Ascending aorta (tissue), 2 donors: ENCODE measurements at places on chromosomes 7 and 10.

DNA sequence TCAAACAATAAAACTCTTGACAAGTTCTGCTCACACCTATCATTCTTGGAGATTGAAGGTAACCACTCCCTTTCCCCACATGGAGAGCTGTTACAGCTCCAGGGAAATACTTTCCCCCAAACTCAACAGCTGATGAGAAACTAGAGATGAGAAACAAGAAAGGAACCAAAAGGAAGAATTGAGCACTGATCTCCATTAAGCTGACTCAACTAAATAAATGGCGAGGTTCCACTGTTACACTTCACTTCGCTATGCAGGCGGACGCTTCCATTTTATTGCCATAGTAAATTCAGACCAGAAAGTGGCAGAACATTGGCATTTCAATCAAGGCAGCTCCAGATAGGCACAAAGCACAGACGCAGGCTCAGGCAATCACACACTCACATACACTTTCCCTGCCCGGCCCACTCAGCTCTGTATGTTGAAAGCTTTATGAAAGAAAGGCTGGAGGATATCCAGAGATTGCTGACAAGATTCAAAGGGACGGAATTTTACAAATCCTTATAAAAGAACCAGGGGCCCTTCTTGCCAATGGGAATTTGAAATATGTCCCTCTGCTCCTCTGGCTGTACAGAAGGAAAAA is 11.5 kb upstream of the YAE1 start:
- H3K27ac ChIP-seq: no peak overlapping the region
- no peaks in the 10 kb centered on the region for H3K4me1 ChIP-seq
- H3K4me3 ChIP-seq: no peak overlapping the region
- H3K36me3 ChIP-seq: no peaks in the 10 kb centered on the region

GRCh38 chr10:32377458-32378259 is 30.7 kb upstream of the EPC1 start:
- DNase-seq: no peak
- H3K36me3 ChIP-seq: no peaks in the 10 kb centered on the region
- H3K4me3 ChIP-seq: peak overlapping the region; percentile 87
- peak overlapping the region; percentile 82 for H3K27ac ChIP-seq

DNA sequence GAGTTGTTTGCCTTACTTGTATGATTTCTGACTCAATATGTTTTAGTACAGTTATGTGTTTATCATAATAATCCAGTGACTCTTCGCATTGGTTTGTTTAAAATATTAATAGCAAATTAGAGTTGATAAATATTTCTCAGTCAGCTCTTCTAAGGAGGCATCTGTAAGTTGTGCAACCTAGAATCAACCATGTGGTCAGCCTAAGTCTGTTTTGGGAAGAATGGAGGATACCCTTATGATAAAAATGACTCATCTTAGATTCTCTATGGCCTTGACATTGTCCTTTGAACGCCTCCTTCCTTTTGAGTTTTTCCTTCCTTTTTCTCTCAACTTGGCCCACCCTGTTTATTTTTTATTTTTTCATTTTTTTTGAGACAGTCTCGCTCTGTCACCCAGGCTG is 18.8 kb downstream of the DNAJC9 start:
- no peaks in the 10 kb centered on the region for H3K4me1 ChIP-seq
- DNase-seq: no peak
- H3K36me3 ChIP-seq: peaks cover 10% of the 10 kb centered on the region
- no peak overlapping the region for H3K4me3 ChIP-seq
- H3K27me3 ChIP-seq: no peaks in the 10 kb centered on the region

DNA sequence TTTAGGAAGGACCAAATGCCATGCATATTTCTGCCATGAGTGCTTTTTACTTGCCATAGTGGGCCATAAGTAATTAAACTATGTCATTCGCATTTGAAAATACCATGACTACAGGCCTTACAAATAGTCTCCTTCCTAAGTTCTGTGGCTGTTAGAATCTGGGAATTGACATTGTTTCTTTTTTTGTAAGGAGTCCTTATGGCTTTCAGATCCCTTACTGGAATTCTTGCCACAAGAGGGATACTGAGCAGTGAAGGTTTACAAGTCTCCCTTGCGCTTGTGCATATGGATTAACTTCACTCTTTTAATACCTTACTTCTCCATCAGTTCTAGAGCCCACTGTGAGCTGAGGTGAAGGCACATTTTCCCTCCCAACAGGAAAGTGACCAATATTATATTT is 166.0 kb downstream of the NRG3 start:
- H3K36me3 ChIP-seq: no peaks in the 10 kb centered on the region
- no peak overlapping the region for H3K27ac ChIP-seq
- no peak overlapping the region for H3K4me3 ChIP-seq
- no peak for DNase-seq
- no peaks in the 10 kb centered on the region for H3K27me3 ChIP-seq
- H3K4me1 ChIP-seq: no peaks in the 10 kb centered on the region

DNA sequence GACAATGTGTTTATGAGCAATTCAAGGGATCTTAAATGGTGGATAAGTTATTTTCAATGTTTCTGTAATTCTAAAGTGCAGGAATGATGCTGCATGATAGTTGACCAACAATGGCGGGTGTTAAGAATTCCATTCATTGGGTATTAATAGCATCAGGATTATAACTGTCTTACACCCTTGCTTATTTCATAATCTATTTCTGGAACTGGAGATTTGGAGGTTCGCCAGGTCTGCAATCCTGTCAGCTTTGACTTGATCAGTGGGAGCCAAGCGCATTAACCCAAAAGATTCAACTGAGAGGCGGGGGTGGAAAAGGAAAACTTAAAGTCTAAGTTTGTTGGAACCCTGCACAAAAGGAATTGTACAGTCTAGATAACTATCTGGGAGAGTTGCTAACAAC is 114.9 kb upstream of the ZEB1 start:
- H3K36me3 ChIP-seq: no peaks in the 10 kb centered on the region
- H3K27me3 ChIP-seq: no peaks in the 10 kb centered on the region
- H3K4me1 ChIP-seq: no peaks in the 10 kb centered on the region
- H3K27ac ChIP-seq: no peak overlapping the region
- no peak for DNase-seq

GRCh38 chr10:121081306-121081705 is 230.1 kb downstream of the WDR11 start:
- no peaks in the 10 kb centered on the region for H3K36me3 ChIP-seq
- DNase-seq: no peak
- no peaks in the 10 kb centered on the region for H3K27me3 ChIP-seq
- no peaks in the 10 kb centered on the region for H3K4me1 ChIP-seq

DNA sequence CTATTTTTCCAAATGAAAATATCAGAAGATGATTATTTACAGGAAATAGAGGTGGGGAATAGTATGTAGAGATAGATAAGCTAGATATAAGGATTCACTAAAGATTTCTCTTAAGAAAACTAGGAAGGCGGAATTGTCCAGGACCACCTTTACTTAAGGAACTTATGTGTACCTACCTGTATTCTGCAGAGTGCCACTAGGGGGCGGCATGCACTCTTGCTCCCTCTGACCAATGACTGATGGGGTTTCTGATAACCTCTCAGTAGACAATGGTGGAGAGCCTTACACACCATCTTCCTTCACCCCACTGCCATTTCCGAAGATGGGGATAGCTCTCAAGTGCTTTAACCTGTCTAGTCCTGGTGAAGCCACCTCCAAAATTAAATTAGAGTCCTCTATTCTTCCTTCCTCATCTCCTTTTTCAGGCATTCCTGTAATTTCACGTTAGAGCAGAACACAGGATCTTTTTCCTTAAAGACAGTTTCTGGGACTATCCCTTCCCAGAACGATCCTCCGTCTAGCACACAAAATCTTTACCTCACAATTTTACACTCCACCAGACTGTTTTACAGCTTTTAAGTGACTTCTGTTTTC is 453.1 kb downstream of the SORCS1 start:
- no peaks in the 10 kb centered on the region for H3K27me3 ChIP-seq
- no peak for DNase-seq
- no peak overlapping the region for H3K4me3 ChIP-seq
- no peaks in the 10 kb centered on the region for H3K36me3 ChIP-seq

DNA sequence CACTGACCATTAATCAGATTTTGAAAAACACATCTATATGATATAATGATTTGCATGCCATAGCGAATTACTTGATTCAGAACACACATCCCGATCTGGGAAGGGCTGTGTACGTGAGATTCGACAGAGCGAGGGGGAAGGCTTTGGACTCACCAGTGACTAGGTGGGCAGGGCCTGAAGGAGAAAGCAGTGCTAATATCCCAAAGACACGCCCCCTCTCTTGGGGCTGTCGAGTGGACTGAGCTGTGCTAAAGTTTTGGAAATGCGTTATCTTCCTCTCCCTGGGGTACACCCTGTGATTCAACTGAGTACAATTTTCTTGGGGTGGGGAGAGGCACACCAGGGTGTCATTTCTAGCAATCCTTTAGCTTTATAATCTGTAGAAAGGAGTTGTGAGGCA is 1.8 kb downstream of the LRRC17 start:
- peak overlapping the region; percentile 81 for H3K27ac ChIP-seq
- DNase-seq: peak; percentile 91
- H3K4me3 ChIP-seq: peak overlapping the region; percentile 65
- H3K36me3 ChIP-seq: no peaks in the 10 kb centered on the region
- peaks cover 13% of the 10 kb centered on the region for H3K4me1 ChIP-seq

GRCh38 chr10:119778776-119779445 is 53.1 kb downstream of the INPP5F start:
- no peaks in the 10 kb centered on the region for H3K4me1 ChIP-seq
- no peak for DNase-seq
- H3K4me3 ChIP-seq: no peak overlapping the region
- no peaks in the 10 kb centered on the region for H3K27me3 ChIP-seq
- no peaks in the 10 kb centered on the region for H3K36me3 ChIP-seq

- H3K4me1 ChIP-seq: peaks cover 16% of the 10 kb centered on the region
- no peak for DNase-seq
- H3K36me3 ChIP-seq: no peaks in the 10 kb centered on the region
- peak overlapping the region; percentile 33 for H3K4me3 ChIP-seq
- peak overlapping the region; percentile 88 for H3K27ac ChIP-seq
Measured at GRCh38 chr10:62019013-62019684, 117.7 kb downstream of the ARID5B start.

GRCh38 chr10:118635674-118636402 is 40.4 kb upstream of the PRLHR start:
- no peak for DNase-seq
- no peaks in the 10 kb centered on the region for H3K36me3 ChIP-seq
- no peaks in the 10 kb centered on the region for H3K27me3 ChIP-seq
- no peaks in the 10 kb centered on the region for H3K4me1 ChIP-seq

GRCh38 chr7:90747516-90747915 is 151.4 kb downstream of the CDK14 start:
- no peak for DNase-seq
- no peak overlapping the region for H3K27ac ChIP-seq
- no peaks in the 10 kb centered on the region for H3K4me1 ChIP-seq
- no peaks in the 10 kb centered on the region for H3K27me3 ChIP-seq
- no peaks in the 10 kb centered on the region for H3K36me3 ChIP-seq

DNA sequence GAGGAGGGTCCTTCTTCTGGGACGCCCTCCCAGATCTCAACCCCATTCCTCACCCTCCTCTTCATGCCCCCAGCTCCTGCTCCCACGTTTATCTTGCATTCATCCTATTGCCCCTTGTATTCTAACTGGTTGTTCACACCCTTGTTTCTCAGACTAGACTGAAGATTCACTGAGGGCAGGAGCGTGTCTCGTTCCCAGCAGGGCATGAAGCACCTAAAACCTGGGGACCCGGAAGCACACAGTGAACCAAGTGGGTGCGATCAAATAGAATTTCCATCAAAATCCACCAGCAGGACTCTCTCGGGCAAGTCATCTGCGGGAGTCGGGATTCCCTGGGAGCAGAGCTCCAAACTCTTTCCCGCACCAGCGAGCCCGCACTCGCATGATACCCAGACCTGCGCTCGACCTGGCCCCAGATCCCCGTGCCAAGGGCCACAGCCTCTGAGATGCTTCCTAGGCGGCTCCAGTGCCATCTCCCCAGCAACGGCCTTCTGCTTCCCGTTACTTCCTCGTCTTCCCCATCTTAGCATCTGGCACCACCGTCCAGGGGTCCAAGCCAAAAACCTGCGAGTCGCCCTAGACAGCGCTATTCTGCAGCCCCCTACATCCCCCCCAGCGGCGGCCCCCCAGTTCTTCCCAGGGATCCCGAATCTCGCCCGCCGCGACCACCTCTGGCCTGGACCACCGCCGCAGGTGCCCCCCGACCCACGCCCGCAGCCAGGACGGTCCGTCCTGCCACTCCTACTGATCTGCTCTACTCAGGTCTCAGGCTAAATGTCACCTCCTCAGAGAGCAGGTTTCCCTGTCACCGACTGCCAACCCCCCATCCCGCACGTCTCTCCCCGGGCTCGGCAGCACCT is 6.1 kb upstream of the GBX1 start:
- no peak overlapping the region for H3K4me3 ChIP-seq
- peaks cover 11% of the 10 kb centered on the region for H3K27me3 ChIP-seq
- DNase-seq: no peak
- no peaks in the 10 kb centered on the region for H3K4me1 ChIP-seq
- H3K36me3 ChIP-seq: no peaks in the 10 kb centered on the region

- no peak overlapping the region for H3K27ac ChIP-seq
- no peaks in the 10 kb centered on the region for H3K27me3 ChIP-seq
- no peak for DNase-seq
- no peak overlapping the region for H3K4me3 ChIP-seq
- no peaks in the 10 kb centered on the region for H3K4me1 ChIP-seq
Measured at GRCh38 chr10:84523526-84523925, 195.1 kb downstream of the CCSER2 start.

DNA sequence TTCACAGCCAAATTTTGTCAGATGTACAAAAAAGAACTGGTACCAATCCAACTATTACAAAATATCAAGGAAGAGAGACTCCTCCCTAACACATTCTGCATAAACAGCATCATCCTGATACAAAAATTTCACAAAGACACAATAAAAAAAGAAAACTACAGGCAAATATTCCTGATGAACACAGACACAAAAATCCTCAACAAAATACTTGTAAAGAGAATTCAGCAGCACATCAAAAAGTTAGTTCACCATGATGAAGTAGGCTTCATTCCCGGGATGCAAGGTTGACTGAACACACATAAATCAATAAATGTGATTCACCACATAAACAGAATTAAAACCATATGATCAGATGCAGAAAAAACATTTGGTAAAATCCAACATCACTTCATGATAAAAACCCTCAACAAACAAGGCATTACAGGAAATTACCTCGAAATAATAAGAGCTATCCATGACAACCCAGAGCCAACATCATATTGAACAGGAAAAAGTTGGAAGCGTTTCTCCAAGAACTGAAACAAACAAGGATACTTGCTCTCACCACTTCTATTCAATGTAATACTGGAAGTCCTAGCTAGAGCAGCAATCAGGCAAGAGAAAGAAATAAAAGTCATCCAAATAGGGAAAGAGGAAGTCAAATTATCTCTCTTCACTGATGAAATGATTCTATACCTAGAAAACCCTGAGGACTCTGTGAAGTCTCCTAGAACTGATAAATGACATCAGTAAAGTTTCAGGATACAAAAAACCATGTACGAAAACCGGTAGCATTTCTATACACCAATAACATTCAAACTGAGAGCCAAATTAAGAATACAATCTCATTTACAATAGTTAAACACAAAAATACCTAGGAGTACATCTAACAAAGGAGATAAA is 223.1 kb downstream of the REEP3 start:
- no peak overlapping the region for H3K27ac ChIP-seq
- no peak overlapping the region for H3K4me3 ChIP-seq
- H3K4me1 ChIP-seq: no peaks in the 10 kb centered on the region

GRCh38 chr7:27146491-27147198 is 929 bp downstream of the HOXA6 start:
- peak overlapping the region; percentile 68 for H3K4me3 ChIP-seq
- H3K27ac ChIP-seq: peak overlapping the region; percentile 83
- H3K4me1 ChIP-seq: no peaks in the 10 kb centered on the region
